Liver (tissue), 10 donors: ENCODE measurements at places on chromosomes 11 and 22. TPM values are rescaled to one million over a fixed set of nuclear protein-coding genes. Genes with fewer than 3 reads are reported as not detected.

DNA sequence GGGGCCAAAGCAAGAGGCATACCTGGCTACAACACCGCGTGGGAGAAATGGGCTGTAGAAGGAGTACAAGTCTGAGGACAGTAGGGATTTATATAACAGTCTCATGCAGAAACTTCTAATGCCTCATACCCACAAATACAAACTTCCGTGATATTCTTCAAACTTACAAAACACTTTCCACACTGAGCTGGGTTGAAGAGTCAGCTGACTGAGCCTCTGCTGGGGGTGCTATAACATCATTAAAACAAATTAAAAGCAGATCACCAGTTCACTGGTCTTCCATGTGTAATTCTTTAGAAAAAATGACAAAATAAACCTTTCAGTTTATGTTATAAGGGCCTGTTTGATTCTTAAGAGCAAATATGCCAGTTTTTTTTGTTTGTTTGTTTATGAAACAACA lies 92.0 kb downstream of the MUC15 start:
- DNase-seq, result no peak

GRCh38 chr11:72600557-72600956 lies 73.7 kb downstream of the PDE2A start:
- DNase-seq, result no peak

- DNase-seq, result no peak
Measured at GRCh38 chr11:130897262-130898182, 18.8 kb downstream of the SNX19 start.

DNA sequence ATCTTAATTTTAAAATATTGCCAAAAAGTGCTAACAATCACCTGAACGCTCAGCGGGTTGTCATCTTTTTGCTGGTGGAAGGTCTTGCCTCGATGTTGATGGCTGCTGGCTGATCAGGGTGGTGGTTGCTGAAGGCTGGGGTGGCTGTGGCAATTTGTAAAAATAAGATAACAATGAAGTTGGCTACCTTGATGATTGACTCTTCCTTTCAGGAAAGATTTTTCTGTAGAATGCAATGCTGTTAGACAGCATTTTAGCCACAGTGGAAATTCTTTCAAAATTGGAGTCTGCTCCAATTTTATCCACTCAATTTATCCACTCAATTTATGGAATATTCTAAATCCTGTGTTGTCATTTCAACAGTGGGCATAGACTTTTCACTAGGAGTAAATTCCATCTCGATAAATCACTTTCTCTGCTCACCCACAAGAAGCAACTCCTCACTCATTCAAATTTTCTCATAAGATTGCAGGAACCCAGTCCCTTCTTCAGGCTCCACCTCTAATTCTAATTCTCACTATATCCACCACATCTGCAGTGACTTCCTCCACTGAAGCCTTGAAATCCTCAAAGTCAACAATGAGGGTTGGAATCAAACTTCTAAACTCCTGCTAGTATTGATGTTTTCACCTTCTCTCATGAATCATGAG lies 78.8 kb downstream of the LINC01488 start:
- no peak for DNase-seq

GRCh38 chr11:46521961-46522681 lies 71.7 kb downstream of the AMBRA1 start:
- DNase-seq, result no peak

- DNase-seq, result no peak
Measured at GRCh38 chr11:17258670-17259069, 17.9 kb upstream of the NUCB2 start.

- no peak for DNase-seq
Measured at GRCh38 chr11:67266449-67267187, at the start of gene GRK2. Gene GRK2, plus strand, starts transcription at chr11:67266473. Its CDS starts 227 bp downstream, at chr11:67266700.

- DNase-seq, result no peak
Measured at GRCh38 chr22:17724678-17725499, 49.4 kb downstream of the BID start.

DNA sequence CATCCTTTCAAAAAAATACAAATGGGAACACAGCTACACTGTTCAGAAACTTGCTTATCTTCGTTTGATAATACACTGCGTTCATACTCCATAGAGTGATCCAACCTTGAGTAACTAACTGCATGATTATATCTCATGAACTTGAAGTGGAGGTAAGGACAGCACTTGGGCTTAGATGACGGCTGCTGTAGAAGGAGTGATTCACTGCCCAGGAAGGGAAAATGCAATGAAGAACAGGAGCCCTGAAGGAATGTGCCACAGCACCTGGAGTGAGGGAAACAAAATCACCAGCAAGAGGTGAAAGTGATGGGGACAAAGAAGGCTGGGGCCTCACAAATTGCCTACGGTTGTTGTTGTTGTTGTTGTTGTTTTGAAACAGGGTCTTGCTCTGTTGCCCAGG lies 44.1 kb upstream of the SC5D start:
- no peak for DNase-seq

DNA sequence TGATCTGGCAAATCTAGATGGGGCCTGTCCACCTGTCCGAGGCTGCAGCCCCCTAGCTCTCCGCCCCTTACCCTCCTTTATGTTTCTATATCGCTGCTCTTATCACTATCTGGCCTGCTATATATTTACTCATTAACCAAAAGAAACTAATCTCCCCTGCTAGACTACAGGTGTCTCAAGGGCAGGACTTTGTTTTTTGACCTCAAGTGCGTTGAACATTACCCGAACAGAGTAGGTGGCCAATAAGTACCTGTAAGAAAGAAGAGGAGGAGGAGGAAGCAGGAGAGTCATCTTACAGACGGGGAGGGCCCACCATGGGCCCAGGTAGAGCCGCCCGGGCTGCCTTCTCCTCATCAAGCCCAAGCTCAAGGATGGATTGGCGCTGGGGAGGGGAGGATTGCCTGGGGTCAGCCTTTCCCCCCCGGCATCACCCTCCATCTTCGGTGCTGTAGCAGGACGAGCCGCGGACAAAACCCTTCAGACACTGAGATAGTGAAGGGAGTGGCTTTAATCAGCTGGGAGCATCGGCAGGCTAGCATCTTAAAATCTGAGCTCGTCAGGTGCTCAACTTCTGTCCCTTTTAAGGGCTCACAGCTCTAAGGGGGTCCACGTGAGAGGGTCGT lies 1.2 kb upstream of the P2RY6 start:
- no peak for DNase-seq

DNA sequence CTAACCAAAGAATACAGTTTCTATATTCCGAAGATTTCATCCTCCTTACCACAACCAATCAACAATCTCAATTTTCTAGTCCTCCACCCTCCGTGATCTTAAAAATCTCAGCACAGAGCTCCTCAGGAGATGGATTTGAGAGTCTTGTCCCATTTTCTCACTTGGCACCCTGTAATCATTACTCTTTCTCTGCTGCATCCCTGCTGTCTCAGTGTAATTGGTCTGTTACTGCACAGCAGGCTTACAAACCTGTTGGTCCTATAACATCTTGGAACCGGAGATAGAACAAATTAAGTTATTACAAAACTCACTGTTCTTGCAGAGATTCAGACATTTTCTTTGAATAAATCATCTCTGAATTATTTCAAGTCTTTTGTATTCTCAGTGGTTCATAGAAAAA lies 1227.2 kb downstream of the JRKL start:
- no peak for DNase-seq

DNA sequence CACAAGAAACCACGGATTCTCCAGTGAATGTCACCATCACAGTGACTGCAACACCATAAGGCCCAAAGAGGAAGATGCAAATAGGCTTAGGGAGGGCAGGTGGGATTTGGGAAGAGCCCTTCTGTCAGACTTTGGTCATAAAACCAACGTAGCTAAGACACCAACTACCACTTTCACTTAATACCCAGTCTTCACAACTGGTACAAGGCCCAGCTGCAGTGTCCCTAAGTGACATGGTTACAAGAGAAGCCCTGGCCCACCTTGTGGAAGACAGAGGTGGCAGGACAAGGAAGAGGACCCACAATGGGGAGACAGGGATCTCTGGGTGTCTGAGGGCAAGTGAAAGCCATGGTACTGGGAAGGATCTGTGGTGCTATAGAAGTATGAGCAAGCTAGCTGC lies 10.0 kb downstream of the VSIG10L2 start:
- no peak for DNase-seq

DNA sequence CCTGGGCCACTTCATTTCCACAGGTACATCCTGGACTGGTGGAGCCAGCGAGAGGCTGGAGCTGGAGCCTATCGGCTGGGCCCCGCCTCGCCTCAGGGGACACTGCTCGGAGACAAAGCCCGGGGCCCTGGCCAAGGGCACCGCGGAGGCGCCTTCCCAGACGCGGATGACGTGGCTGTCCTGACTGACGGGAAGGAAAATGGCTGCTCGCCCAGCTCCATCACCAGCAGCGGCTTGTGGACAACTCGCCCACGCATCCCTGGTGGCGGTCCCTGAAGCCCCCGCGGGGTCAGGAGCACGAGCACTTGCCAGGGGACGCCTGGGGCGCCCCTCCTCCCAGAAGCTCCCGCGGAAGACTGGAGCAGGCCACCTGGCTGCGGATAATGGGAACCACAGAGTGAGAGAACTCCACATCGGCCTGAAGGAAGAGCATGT lies 49.6 kb downstream of the CECR2 start:
- DNase-seq, result no peak

DNA sequence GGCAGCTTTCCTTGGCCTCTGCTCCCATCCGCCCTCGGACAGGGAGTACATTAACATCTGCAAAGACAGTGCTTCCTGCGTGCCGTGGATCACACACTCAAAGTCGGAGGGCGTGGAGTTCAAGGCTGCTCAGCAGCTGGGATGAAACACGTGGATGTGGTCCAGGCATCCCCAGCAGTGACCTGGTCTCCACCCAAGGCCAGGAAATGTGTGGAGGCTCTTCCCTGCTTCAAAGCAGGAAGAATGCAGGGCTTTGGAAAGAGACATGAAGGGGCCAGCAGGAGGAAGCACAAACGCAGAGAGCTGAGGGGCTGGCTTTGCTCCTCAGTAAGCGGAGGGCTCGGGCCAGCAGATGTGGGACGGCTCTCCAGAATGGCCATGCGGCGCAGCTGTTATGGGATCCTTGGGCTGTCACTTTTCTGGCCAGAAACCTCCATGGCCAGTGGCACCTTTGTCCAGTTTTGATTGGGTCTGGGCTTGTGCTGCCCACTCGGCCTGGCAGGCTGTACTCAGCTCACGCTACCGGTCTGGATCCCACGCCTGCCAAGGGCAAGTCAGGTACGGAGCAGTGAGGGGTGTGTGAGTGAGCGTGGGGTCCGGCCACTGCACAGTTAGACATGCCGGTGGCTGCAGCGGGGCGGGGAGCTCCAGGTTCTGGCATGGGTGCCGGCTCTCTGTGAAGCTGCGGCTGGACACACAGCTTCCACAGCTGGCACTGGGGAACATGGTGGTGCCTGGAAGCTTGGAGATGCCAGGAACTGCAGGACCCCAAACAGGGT lies 438.0 kb downstream of the TBC1D22A start:
- peak; percentile 29 for DNase-seq

The C22orf31 gene
- total RNA-seq, result 0.14 TPM

The ISX gene
- not detected for total RNA-seq

The LGR4 gene
- 64.7 TPM for total RNA-seq

The PLET1 gene
- total RNA-seq, result not detected

The THY1 gene
- 0.51 TPM for total RNA-seq
